Bone marrow (tissue), 2 donors: ENCODE measurements at places on chromosomes 16 and 17.

DNA sequence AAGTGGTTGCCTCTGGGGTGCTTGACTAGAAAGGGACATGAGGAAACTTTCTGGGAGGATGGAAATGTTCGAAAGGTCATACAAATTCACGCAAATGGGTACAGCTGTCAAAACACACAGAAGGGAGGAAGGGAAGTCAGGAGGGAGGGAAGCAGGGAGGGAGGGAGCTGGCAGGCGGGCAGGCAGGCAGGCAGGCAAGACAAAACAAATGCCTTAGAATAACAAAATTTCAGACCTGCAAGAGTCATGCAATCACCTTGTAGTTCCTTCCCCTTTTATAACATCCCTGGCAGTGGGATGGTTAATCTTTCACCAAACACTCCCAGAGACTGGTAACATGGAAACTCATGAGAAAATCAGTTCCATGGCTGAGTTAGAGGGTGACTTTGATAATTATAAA, 189.2 kb downstream of the STX8 start:
- DNase-seq: no peak

DNA sequence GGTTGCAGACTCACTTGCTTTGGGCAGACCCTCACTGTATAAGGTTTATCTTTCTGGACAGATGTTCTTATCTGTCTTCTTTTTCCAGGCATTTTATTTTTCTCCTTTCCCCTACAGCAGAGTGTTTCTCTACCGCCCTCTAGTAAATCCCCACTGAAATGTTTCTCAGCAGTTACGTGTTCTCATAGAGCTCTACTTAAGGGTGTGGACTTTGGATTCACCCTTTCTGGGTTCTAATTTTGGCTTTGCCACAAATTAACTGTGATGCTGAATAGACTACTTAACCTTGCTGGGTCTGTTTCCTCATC, 2.0 kb downstream of the ADAT1 start:
- DNase-seq: no peak

DNA sequence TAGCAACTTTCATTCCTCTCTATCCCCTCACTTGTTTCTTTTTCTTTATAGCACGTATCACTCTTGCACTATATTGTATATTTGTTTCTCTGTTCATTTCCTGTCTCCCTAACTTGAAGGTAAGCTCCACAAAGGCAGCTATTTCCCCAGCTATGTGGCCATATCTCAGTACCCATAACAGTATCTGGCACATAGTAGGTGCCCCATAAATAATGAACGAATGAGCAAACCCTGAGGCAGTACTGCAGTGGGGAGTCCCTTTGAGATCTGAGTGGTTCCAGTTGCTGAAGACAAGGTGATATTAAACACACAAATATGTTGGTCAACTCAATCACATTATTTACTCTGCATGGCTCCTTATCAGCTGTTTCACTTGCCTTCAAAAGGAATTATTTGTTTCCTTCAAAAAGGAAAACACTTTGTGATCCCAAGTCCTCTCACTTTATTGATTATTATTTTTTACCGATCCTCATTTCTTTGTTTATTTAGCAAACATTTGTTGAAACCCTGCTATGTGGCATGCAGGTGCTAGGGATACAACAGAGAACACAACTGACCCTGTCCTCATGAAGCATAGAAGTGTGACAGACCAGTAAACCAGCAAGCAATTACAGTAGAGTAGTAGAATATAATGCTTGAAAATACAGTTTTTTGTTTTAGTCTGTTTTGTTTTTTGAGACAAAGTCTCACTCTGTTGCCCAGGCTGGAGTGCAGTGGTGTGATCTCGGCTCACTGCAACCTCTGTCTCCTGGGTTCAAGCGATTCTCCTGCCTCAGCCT, 5.7 kb upstream of the ADAP2 start:
- no peak for DNase-seq

DNA sequence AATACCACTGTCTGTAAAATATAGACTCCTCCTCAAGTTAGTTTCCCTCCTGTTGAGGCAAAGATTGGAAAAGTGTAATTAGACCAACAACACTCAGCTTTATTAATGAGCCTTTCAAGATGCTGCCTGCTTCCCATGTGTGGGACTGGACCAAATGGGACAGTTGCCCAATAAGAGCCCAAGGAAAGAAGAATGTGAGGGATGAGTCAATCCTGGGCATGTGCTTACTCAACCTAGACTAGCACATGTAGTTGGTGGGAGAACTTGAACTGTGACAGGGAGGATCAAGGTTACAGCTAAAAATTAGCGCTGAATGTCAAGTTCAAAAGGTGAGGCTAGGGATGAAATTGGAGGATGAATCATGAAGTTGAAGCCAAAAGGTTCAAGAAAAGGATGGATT, 435.5 kb downstream of the CA10 start:
- DNase-seq: no peak

- DNase-seq: no peak
Observed at GRCh38 chr16:73010150-73010676, 37.7 kb downstream of the ZFHX3 start.

- no peak for DNase-seq
Observed at GRCh38 chr17:59814276-59814675, 78.5 kb downstream of the TUBD1 start.

GRCh38 chr16:2159175-2159838, 3.7 kb downstream of the TRAF7 start:
- no peak for DNase-seq

DNA sequence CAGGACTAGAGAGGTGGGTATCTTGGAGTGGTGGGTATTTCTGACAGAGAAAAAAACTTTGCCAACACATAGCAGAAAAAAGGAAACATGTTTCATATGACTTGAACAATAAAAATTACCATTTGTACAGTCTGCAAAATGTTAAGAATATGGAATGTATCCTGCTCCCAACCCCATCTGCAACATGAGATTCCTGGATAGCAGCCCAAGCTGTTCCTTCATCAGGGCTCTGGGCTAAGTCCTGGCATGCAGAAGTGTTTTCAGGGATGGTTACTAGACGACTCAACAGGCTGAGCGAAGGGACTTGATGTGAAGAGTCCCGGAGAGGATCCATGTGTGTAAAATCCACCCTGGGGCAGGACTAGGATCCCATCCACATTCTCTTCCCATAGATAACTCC, 121.0 kb upstream of the IRX3 start:
- no peak for DNase-seq

DNA sequence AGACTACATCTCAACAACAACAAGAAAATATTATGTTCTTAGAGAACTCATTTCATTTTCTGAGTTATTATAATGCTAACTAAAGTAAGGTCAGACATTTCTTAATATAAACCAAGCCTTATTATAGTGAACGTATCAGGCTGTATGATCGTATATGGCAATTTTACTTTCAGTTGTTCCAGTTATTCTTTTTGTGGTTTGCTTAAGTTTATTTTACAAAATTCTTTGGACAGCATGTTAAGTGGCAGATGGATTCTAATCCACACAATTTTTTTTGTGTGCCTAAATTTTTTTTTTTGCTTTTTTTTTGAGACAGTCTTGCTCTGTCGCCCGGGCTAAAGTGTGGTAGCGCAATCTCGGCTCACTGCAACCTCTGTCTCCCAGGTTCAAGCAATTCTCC, 59.0 kb downstream of the VMP1 start:
- DNase-seq: no peak

DNA sequence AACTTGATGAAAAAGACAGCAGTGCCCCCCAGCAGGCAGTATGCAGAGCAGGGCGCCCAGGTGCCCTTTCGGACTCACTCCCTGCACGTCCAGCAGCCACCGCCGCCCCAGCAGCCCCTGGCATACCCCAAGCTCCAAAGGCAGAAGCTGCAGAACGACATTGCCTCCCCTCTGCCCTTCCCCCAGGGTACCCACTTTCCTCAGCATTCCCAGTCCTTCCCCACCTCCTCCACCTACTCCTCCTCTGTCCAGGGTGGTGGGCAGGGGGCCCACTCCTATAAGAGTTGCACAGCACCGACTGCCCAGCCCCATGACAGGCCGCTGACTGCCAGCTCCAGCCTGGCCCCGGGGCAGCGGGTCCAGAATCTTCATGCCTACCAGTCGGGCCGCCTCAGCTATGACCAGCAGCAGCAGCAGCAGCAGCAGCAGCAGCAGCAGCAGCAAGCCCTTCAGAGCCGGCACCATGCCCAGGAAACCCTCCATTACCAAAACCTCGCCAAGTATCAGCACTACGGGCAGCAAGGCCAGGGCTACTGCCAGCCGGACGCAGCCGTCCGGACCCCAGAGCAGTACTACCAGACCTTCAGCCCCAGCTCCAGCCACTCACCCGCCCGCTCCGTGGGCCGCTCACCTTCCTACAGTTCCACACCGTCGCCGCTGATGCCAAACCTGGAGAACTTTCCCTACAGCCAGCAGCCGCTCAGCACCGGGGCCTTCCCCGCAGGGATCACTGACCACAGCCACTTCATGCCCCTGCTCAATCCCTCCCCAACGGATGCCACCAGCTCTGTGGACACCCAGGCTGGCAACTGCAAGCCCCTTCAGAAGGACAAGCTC, 43.2 kb downstream of the SREBF1 start:
- DNase-seq: no peak
